ENCODE measurements at places on chromosomes 11 and 22.

DNA sequence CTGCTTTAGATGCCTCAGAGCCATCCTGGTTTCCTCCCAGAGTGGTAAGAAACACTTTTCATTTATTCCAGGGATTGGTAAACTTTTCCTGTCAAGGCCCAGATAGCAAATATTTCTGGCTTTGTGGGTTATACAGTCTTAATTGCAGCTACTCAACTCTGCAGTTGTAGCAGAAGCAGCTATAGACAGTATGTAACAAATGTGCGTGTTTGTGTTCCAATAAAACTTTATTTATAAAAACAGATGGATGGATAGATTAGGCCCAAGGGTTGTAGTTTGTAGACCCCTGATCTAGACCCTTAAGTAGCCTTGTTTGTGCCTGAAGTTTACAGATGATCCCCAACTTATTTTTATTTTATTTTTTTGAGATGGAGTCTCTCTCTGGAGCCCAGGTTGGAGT, 17.9 kb downstream of the NNMT start:
- DNase-seq = no peak

DNA sequence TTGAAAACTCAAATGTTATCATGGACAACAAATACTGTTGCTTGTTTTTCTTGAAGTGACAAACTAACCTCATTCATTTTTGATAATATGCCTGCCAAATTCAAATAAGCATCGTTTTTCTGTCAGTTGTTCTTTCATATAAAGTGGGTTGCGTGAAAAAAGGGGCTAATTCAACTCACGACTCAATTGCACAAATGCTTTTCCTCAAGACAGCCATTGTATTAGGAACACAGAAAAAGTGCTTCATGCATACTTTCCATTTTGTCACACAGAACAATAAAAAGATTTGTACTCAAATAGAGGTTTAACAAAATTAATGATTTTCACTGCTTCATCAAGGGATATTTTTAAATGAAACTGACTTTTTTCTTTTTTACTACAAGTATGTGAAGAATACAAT, 94.6 kb upstream of the ALKBH3 start:
- DNase-seq = no peak

- DNase-seq = no peak
Observed at GRCh38 chr11:16026849-16027248, 329.5 kb downstream of the SOX6 start.

DNA sequence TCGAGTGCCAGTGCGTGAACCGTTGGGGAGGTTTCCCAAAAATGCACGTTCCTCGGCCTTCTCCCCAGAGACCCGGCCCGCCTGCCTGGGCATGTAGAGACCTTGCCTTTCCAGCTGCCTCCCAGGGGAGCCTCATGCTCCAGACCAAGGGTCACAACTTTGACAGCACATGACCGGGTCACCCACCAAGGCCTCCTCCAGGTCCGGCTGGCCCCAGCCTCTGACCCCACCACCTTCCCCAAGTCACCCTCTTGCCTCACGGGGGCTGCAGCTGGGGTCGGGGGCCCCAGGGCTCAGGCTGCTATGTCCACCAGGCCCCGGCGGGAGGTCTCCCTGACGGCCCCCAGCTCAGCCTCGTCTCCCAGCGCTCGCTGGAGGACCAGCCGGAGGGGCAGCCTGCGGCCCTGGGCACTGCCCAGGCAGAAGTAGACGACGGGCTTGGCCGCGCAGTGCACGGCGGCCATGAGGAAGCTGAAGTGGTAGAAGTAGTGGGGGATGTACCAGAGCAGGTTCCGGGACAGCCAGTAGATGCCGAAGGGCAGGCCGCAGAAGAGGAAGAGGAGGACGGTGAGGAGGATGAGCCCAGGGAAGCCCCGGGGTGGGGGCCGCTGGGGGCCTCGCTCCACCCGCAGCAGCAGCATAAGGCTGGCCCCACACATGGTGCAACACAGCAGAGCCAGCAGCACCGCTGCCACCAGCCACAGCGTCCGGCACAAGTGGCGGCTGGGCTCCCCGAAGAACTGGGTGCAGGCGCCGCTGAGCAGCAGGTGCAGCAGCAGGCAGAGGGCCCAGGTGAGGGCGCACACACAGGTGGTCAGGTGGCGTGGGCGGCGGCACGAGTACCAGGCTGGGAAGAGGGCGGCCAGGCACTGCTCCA, 4.4 kb downstream of the MRGPRE start:
- no peak for DNase-seq

GRCh38 chr11:21650961-21651360, 541.9 kb upstream of the ANO5 start:
- no peak for DNase-seq

All from CD4-positive, alpha-beta T cell treated with Interleukin-15 for 1 hour (primary cell).